G401 (cell line): ENCODE measurements at places on chromosomes 5 and 9.

DNA sequence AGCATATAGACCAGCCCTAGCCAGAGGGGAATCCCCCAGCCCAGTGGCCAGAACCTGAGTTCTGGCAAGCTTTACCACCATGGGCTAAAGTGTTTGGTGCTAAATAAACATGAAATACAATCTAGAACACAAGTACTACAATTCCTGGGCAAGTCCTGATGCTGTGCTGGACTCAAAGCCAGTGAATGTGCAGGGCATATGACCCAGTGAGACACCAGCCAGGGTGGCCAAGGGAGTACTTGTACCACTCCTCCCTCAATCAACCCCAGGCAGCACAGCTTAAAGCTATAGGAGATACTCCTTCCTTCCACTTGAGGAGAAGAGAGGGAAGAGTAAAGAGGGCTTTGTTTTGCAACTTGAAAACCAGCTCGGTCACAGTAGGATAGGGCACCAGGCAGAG lies 63.6 kb downstream of the SSBP2 start:
- DNase-seq, result no peak

DNA sequence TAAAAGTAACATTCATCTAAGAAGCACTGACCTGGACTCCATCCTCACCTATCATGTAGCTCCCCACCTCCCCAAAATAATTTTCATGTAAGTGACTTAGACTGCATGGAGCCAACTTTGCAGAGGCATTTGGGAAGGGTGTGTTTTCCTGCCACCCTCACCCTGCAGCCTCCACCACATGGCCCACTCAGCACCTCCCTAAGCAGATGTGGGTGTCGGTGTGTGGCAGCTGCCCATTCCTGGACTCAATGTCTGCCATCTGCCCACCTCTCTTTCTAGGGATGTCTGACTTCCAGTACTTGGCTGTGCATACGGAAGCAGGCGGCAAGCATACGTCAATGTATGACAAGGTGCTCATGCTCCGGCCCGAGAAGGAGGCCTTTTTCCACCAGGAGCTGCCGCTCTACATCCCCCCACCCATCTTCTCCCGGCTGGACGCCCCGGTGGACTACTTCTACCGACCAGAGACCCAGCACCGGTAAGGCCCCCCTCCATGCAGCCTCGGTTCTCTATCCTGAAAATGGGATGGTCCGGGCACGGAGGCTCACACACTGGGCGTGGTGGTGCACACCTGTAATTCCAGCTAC lies 12.7 kb downstream of the GTF3C5 start:
- no peak for DNase-seq

DNA sequence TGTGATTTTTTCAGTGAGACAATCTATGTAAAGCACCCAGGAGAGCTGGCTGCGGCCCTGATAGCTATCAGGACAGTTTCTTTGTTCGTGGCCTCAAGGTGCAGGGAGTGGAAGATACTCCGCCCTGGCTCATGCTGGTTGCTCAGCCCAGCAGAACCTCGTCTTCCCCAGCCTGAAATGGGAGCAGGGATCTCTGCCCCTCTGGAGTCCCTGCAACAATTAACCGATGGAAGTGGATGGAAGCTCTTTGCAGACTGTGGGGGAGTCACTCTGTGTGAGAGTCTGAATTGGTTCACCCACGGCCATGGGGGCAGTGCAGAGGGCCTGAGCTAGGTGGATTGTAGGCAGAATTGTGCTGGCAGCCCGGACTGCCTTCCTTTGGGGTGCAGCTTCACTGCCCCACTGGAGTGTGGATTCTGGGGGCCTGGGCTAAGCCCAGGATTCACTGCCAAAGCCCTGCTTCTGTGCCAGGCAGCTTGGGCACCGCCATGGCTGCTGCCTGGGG lies 2.8 kb downstream of the AIF1L start:
- DNase-seq, result no peak

DNA sequence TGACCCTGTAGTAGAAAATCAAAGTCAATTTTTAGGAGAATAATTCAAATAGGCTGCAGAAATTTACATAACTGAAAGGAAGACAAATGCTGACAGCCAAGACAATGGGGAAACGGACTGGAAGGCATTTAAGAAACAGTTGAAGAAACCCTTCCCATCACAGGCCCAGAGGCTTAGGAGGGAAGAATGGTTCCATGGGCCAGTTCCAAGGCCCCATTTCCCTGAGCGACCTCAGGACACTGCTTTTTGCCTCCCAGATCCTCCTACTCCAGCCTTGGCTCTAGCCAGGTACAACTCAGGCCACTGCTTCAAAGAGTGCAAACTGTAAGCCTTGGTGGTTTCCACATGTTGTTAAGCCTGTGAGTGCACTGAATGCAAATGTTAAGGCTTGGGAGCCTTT lies 184.1 kb upstream of the SGCD start:
- no peak for DNase-seq

- DNase-seq, result peak; percentile 50
These were observed 811.0 kb downstream of the NR2F1-AS1 start for GRCh38 chr5:92769978-92770377.

DNA sequence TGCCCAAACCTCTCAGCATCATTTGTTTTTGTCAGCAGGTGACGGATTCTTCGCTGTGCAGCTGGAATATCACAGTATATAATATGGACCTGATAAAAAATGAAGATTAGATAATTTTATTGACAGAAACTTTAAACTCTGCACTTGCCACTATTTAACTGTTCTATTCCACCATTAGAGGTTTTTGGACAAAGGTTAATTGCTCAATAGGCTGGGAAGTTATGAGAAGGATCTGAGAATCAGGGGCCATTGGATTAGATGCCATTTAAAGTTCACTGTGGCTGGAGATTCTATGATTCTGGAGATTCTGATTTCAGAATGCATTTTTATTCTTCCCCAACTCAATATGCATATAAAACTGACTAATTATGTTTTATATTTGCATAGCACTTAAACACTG lies 59.8 kb upstream of the ANXA1 start:
- no peak for DNase-seq

DNA sequence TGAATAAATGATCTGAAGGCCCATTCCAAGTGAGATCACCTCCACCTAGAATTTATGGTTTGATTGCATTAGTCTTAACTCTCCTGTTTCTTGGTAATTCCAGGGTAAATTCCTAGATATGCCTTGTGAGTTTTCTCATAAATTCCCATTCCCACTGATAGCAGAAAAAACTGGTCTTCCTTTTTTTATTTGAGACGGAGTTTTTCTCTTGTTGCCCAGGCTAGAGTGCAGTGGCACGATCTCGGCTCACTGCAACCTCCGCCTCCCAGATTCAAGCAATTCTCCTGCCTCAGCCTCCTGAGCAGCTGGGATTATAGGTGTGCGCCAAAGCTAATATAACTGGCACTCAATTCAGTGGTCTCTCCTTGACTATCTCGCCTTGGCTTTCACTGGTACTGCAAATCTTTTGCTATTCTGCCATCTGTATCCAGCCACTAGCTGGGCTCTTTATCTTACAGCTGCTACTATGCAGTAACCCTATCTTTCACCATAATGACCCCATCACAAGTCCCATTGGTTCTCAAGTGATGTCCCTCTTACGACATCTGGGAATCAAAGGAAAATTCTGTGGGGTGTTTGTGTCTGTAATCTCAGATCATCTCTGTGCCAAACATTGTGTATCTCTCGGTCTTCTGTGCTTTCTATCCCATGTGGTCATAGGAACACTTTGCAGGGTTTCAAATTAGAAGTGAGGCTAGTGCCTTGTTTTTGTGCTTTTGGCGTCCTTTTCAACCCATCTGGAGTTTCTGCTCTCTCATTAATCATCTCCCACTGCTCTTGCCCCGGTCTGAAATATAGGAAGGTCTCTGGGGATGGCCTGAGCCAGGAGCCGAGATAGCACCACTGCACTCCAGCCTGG lies 14.4 kb downstream of the HNRNPK start:
- DNase-seq, result no peak
